ENCODE measurements at places on chromosomes 11 and 22. TPM values are rescaled to one million over a fixed set of nuclear protein-coding genes. Genes with fewer than 3 reads are reported as not detected.

GRCh38 chr11:19795082-19795481 is 82.4 kb downstream of the NAV2 start:
- no peak for DNase-seq

DNA sequence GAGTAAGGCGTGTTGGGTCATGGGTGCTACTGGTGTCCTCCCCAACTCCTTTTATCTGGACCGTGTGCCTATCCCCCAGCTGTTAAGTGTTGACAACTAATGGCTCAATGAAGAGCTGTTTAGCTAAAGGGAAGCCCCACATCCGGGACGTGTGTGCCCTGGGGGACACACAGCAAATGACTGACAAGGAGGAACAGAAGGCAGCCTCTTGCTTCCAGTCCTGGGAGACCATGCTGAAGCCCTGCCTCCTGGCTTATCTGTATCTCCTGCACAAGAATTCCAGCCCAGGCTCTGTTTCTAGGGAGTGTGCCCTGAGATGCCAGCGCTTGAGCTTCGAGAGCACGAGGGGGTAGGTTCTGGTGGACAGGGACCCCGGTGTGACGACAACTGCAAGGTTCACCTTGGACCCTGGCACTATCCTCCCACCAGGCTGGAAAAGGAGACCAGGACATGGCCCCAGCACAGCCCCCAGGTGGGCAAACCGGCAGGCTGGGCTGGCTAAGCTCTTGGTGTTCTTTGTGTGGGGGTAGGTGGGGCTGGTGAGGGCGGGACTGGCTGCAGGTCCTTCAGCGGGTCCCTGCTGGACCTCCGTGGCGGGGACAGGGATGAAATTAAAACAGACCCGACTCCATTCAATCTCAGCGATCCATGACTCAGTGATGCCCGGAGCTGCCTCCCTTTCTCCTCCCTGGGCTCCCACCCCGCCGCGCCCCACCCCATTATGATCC is 21.0 kb downstream of the ASCL2 start:
- no peak for DNase-seq

DNA sequence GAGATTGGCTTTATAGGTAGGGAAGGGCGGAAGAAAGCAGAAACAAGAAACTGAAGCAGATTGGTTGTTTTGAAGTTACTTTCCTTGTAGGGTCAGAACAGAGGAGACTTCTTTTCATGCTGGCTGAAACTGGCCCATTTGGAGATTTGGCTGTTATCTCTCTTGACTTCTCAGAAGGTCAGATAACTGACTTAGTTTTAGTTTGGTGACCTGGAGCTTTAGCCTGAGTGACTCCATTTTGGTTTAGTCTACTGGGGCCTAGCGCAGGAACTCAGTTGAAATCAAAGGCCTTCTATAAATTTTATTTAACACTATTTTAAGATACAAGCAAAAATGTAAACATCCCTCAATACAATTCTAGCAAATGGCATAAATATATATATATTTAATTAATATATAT is 31.4 kb downstream of the CSTPP1 start:
- no peak for DNase-seq

The PLAAT5 gene
- total RNA-seq: 54.3 TPM

The EFCAB6 gene
- 2.5 TPM for total RNA-seq

DNA sequence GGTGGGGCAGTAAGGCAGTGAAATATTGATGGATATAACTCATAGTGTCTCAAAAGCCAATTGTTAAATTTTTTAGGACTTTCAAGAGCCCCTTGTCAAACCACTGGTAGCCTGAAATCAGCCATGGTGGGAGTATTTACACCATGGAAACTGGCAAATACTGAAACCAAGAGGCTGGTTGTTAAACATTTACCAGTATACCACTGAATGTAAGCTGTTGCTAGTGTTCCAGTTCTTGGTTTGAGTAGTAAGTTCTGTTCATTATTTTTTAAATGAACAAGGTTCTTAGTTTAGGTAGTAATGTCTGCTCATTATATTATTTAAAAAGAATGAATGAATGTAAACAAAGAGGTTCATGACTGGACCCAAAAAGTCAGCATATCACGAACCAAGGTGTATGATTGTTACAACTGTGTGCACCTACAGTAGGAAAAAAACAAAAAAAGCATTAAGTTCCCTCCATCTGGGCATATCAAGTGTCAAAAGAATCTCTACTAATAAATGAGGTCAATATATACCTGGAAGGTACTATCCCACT is 4.5 kb upstream of the EIF3F start:
- no peak for DNase-seq

DNA sequence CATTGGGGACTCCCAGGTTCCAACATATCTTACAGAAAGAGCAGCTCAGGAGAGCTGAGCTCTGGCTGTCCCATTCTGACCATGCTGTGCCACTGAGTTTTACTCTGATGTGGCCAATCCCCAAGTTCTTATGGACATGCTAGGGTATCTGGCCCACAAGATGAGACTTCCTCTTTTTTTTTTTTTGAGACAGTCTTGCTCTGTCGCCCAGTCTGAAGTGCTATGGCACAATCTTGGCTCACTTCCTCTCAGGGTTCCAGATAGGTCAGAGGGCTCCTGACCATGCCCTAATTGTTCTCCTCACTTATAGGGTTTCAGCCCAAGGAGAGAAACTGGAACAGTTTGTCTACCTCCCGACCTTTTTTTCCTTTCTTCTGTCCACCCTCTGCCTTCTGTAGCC is 152.3 kb upstream of the CCDC90B start:
- DNase-seq: no peak

GRCh38 chr11:61907871-61908729 is 9.3 kb downstream of the RAB3IL1 start:
- DNase-seq: no peak

DNA sequence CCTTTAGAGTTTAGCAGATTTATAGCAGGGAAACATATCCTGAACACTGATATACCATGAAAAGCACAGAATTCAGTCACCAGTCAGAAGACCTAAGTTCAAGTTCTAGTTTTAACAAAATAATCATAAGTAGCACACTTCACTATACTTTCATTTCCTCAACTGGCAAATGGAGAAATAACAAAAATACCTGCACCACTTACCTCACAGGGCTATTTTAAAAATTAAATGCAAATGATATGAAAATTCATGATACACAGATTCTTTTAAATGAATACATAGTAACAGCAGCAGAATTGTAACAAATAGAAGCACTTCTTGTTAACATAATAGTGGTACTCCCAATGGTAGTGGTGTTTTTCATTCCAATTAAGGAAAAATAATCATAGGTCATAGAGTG is 139.0 kb downstream of the FCHSD2 start:
- DNase-seq: no peak

The OR5D14 gene
- total RNA-seq: not detected

DNA sequence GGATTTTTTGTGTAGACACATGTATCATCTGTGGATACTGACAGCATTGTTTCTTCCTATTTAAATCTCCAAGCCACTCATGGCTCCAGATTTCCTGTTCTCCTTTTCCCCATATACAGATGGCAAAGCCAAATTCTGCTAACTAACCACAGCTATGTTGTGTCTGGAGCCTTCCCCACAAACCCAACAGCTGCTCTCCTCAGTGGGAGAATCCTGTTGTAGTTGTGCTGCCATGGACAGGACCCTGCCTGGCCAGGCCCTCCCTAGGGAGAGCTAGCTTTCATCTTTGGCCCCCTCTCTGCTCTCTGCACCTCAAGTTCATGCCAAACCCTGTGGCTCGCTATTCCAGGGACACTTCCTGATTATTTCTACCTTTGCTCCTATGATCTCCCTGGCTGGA is 106.4 kb upstream of the CCDC90B start:
- DNase-seq: no peak

DNA sequence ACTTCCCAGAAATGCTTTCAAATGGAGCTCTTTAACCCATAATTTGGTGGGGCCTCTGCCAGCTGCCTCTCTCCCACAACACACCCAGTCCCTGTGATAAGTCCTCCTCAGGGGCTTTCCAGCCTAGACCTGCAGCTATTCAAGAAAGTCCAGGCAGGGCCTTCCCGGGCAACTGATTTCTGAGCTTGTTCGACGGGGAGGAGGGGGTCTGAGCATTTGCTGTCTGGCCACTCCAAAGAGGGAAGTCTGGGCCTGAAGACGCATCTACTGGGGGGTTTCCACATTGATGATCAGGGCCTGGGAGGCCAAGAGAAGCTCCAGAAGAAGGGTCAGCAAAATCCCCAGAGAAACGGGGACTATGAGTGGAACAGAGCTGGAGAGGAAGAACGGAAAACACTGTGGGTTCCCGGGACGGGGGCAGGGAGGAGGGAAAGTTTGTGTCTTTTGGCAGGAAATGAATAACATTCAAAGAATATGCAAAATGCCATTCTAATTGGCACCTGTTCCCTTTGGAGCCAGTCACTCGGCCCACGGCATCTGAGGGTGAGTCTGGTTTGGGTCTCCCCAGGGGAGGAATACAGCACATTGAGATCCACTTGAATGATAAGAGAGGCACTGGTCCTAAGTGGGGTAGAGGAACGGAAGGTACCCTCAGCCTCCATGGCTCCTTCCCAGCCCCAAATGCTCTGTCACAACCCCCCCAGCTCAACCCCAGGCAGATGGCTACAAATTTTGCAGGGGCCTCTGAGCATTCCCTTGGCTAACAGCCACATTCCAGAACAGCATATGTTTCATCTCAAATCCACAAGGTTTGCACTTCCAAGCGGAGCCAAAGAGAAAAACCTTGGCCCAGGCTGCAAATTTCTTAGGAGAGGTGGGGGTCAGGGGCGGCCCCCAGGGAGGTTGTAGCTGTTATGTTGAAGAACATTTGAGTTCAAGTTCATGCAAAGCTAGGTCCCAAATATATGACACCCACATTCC is 72.0 kb downstream of the RPUSD4 start:
- no peak for DNase-seq

The MAPK8IP2 gene
- 3.1 TPM for total RNA-seq

DNA sequence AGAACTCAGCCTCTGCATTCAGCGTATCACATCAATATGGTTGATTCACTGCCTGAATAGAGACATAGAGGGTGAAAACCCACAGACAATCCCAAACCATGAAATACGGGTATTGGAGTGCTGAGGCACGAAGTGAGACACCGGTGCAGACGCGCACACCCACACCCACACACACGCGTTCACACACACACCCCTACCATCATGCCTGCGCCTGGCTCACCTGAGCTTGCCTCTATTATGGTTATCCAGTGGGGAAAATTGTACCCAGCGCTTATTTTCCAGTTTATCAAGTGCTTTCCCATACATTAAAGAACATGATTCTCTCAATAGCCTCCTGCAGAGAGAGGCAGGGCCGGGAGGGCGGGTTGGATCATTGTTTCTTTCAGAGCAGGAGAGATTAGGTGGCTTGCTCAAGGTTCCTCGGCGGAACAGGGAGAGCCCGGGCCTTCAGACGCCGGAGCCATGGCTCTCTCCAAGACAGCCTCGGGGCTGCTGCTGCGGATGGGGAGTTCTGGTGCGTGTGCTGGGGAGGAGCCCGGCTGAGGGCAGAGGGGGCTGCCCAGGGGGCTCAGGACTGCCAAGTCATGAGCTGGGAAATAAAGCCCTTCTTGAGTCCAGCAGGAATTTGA is 78.9 kb upstream of the THY1 start:
- no peak for DNase-seq

DNA sequence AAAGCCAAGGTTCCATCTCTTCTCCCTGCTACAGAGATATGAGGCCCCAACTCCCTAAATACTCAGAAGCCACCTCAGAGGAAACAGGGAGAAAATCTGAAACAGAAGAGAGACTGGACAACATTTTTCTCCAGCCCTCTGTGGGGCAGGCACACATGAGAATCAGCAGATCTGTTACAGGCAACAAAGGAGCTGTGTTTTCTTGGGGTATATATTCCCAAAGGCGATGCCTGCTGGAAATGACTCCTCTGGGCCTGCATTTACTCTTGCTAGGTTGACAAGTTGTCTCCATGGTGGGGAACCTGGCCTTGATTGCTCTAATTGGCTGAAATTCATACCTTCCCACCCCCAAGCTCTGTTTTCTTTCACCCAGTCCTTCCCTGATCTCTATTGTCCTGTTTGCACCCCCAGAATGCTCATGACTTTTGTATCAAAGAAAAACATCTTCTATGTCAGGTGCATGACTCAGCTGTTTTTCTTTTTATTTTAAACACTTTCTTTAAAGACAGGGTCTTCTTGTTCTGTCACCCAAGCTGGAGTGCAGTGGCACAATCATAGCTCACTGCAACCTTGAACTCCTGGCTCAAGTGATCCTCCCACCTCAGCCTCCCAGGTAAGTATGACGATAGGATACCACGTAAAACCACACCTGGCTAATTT is 23.5 kb upstream of the P2RY6 start:
- DNase-seq: no peak

DNA sequence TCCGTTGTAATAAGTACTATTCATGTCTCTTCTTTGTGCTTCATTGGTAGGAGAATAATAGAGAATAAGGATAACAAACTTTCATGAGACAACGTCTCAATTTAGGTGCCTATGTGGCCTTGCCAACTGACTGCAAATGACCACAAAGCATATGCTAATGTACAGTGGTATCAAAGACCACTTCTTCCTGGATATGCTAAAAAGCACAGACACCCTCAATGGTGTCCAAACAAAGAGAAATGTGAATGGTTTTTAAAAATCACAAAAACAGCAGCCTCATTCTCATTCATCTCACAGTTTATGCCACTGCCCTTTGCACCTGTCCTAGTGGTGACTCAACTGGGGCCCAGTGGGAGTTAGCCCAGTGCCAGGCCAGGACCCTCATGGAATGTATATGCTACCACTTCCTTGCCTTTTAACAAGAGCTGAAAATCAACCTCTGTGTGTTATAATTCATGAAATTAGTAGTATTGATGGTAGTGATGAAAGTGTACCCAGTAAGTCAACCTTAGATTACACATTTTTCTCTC is 65.2 kb upstream of the MTMR2 start:
- no peak for DNase-seq
